Muscle of back (tissue), 13 donors: ENCODE measurements at places on chromosomes 6 and 20.

GRCh38 chr6:55617272-55617671, 38.3 kb upstream of the HMGCLL1 start:
- DNase-seq = no peak

DNA sequence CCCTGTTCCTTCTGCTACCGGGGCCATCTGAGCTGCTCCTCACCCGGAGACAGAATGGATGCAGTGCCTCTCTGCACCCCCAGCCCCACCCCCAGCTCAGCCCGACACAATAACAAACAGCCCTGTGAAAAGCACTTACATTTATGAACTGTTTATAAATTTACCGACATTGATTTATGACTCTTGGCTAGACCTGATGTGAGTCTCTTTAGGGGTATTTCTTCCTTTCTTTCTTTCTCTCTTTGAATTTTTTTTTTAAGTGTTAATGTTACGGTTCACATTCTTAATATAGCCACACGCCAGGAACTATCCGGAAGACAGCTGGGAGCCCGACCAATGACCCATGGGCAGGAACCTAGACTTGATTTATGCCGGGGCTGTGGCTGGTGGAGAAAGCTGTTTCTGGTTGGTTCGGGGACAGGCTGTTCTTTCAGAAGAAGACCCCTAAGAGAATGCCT, 266.3 kb downstream of the CDC5L start:
- no peak for DNase-seq

GRCh38 chr6:5936631-5937030, 70.1 kb downstream of the NRN1 start:
- no peak for DNase-seq

DNA sequence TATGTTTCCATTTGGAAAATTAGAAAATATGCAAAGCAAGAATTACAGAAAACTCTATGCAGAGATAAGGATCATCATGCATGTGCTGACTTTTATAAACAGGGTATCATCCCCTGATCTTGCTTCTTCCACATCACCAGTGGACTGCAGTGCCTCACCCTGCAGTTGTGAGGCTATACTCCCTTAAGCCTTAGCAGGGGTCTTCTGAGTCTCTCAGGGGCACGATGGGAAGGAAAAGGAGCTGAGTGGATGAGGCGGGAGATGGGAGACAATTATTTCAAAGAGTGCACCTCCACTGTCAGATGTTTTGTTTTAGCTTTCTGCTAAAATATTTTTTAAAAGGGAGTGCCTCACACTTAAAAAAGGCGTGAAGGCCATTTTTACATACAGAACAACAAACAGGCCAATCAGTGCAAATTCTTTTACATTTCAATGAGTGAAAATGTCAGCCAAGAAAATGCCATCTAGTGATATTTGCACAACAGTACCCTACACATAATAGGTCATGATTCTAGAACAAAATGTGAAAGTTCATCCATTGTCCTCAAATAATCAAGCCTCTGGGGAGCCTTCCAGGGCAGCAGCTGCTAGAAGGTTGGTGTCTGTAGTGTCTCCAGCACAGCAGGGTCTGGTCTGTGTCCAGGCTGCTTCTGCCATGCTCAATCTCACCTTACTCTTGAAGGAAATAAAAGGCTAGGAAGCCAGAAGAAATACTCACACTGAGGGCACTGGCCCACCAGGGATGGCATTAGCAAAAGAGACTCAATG, 13.2 kb upstream of the SERPINB9 start:
- DNase-seq = no peak

DNA sequence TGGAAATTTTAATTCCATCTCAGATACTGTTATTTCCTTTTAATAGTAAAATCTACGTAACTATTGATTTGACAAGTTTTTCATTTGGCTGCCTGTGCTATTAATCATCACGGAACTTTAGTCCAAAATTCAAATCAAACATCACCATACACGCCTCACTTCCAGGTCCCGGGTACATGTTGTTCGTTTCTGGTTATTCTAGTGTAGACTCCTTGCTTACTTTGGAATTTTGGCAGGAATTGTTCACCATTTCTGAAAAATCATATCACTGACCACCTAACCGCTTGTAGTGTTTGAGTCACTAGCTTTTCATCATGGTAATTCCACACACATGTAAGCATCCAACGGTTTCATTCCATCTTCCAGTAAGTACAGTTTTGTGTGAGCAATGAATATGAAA, 98.0 kb upstream of the NHSL1 start:
- no peak for DNase-seq

DNA sequence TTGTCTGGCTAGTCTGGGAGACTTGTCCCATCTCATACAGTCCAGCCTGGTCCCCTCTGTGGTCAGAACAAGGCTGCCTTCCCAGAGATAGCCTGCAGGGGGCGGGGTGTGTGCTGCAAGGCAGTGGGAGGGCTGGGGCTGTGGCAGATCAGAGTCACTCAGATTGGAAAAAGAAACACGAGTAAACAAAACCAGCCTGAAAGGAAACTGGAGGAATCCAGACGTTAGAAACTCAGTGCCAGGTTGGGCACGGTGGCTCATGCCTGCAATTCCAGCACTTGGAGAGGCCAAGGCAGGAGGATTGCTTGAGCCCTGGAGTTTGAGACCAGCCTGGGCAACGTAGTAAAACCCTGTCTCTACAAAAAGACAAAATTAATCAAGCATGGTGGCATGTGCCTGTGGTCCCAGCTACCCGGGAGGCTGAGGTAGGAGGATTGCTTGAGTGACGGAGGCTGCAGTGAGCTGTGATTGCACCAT, 20.2 kb downstream of the LEMD2 start:
- peak; percentile 61 for DNase-seq

GRCh38 chr6:147007441-147007840, 196.8 kb upstream of the STXBP5 start:
- no peak for DNase-seq

- DNase-seq = no peak
These were observed 165.1 kb downstream of the LMBRD1 start for GRCh38 chr6:69631552-69632346.

- DNase-seq = no peak
These were observed 354.8 kb downstream of the BTBD9 start for GRCh38 chr6:38284802-38285394.

DNA sequence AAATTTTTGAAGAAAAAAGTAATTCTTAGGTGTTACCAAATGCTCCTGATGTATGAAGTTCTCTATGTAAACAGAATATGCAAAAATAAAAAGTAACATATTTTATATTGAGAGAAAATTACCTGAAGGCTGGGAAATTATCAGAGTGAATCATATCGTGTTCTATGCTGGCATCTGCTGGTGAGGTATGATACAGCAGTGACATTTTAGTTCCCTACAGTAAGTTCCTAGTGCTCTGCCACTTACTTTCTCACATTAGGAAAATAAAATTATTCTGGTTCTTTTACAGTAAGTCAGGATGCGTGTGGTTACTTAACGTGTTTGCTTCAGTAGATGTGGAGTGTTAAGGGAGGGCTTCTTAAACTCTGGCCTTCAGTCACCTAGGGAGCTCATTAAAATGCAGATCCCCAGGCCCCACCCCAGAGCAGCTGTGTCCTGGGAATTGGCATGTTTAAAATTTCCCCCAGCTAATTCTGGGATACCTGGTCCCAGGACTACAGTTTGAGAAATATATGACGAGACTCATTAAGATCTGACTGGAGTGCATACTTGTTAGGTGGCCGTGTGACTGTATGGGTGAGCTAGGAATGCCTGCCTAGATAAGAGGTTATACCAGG, 3.2 kb downstream of the ACTR5 start:
- DNase-seq = no peak

DNA sequence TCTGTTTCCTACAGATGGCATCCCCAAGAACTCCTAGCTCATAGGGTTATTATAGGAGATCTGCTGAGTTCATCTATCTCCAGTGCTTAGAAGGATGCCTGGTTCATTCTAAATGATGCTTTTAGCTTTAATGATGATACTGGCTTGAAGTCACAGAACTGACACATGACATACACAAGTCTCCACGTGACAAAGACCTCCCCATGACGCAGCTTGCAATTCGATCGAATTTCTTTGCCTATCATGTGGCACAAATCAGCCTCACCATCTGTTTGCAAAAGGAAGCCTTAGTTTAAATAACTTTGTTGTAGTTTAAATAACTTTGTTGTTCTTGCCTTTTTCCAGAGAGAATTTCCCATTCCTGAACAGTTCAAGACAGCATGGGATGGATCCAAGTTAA, 44.1 kb upstream of the FAM8A1 start:
- DNase-seq = no peak

DNA sequence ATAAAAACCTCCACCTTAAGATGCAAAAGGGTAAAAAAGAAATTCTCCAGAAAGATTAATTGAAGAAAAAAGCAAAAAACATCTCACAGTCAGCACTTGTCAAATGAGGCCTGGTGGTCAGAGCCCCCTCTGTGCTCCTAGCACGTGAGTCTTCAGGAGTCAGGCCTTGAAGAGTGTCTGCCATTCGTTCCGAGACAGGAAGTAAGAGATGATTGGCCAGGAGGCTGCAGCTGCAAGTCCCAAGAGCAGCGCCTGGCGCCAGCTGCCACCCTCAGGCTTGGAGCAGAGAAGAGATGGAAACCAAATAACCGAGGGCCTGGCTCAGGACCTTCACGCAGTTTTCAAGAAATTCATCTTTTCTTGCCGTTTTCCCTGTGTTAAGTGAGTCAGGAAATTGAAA, 65.0 kb downstream of the FAM120B start:
- no peak for DNase-seq

DNA sequence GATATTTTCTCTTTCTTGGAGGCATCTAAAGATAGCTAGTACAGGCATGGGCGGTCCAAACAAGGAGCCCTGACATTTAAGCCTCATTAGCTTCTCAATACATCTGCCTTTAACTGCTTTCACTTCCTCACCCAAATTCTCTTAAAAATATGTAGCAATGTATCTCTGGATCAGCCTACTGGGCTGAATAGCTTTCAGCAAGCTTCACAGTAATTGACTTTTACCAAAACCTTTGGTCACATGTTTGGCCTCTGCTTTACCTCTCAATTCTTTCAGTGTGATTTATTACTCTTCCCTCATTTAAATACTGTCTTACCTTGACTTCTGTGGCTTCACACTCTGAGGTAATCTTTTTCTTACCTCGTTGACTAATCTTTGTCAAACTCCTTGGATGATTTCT, 1618.1 kb downstream of the GRIK2 start:
- no peak for DNase-seq

DNA sequence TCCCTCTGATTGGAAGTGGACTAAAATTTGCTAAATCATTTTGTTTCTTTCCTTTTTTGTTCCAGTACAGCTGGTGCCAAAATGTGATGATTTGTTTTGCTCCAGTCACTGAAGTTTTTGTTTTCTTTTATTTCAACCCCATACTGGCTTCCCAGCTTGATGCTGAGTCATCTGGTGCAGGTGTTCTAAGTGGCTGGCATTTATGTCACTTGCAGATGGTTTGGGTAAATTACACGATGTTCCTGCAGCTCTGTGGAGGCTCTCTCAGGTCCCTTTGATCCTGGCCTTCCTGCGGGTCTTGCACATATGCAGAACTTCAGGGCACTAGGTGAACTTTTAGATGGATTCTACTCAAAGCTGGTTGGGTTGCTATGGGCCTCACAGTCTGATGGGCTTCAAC, 577.7 kb downstream of the HAO1 start:
- no peak for DNase-seq

- DNase-seq = peak; percentile 32
These were observed at the start of gene TNF for GRCh38 chr6:31575335-31575901. TNF (plus strand) TSS chr6:31575565; CDS start chr6:31575742, 177 bp downstream.

DNA sequence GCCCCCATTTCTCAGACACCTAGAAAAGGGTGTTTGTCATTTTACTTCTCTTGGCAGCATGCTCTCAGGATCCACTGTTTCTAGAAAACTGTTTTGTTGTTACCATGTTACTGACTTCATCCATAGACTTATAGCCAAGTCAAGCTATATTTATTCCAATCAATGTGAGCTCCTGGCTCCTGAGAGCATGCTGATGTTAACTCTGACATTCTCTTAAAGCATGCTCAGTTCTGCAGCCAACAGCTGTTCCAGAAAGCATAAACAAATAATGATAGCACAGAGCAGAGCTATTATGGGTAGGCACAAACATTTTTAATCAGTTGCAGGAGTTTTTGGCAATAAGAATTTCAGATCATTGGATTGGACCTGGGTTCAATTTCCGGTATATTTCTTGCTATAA, 92.4 kb upstream of the CEP85L start:
- peak; percentile 91 for DNase-seq

GRCh38 chr6:108441141-108441540, 119.6 kb upstream of the FOXO3 start:
- DNase-seq = no peak

- no peak for DNase-seq
These were observed 109.8 kb downstream of the DTNBP1 start for GRCh38 chr6:15553031-15553430.

DNA sequence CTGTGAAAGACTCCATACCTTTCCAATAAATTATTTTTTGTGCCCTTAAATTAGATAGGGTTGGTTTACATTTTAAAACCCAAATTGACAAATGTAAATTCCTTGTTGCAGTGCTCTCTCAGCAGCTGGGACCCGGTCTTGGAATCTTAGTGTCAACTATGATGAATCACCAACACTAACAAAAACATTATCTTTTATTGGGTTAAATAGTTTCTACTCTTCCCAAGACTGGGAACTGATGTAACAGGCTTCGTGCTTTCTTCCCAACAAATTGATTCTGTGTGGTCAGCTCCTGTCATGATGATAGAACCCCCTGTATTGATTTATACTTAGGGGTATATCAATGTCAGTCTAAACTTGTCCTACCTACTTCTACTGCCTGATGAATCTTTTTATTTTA, 23.2 kb upstream of the AHI1 start:
- DNase-seq = no peak

DNA sequence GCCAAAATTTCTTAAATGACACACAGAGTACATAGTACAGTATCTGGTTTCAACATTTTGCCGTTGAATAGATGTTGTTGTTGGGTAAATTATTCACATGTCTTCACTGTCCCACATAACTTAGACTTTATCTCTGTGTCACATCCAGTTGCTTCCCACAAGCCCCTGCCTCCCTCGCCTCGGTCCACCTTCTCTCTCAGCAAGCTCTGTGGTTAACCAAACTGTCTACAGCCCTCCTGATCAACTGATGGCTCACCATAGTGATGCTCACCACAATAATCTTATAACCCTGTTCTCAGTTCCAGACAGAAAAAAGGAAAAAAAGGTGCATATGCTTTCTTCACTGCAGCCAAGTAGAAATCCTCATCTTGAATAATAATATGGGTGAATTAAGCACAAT, 23.0 kb downstream of the IL17F start:
- no peak for DNase-seq
